Omental fat pad (tissue), 4 donors: ENCODE measurements at places on chromosomes 16 and 17.
A peak's percentile ranks its signal among the peaks of the same experiment; 100 is the strongest.

GRCh38 chr17:45127548-45128300 lies 4.6 kb downstream of the PLCD3 start:
- DNase-seq, result no peak

GRCh38 chr17:83194186-83194561 lies 114.8 kb downstream of the METRNL start:
- peak; percentile 20 for DNase-seq

DNA sequence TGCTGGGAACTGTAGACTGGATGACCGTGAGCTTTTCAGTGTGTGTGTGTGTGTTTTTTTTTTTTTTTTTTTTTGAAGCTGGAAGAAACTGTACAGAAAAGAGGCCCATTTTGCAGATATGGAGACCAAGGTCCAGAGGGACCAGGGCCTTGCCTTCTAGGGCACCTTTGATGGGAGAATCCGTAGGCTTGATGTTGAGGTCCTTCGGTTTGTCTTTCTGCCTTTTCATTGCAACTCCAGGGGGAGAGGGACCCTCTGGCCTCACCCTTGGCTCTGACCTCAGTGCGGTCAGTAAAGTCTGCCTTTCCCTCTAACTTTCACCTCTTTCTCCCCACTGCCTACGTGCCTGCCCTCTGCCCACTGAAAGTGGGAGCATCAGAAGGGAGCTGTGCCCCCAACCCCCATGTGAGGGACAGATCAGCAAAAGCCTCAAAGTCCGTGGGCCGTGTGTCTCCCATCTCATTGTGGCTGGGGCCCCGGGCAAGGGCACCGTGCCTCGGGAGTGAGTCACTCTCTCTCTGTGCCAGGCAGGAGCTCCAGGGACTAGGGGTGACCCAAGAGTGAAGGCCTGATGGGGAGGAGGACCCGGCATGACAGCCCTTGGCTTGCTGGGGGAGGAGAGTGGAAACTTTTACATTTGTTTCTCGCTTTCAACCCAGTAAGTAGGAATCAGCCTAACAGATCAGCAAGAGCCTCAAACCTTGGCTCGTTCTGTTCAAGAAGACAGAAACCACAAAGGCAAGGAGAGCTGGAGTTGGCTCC lies 123.6 kb downstream of the CMIP start:
- DNase-seq, result no peak

GRCh38 chr17:65158041-65158440 lies 20.9 kb downstream of the RGS9 start:
- DNase-seq, result no peak

- no peak for DNase-seq
Observed at GRCh38 chr16:71917900-71918299, 22.6 kb downstream of the IST1 start.

GRCh38 chr16:20178297-20178696 lies 104.6 kb upstream of the GPR139 start:
- DNase-seq, result no peak

GRCh38 chr17:16969931-16970906 lies 1.7 kb downstream of the TNFRSF13B start:
- no peak for DNase-seq

- no peak for DNase-seq
Observed at GRCh38 chr17:19308398-19308797, 54.1 kb downstream of the B9D1 start.

DNA sequence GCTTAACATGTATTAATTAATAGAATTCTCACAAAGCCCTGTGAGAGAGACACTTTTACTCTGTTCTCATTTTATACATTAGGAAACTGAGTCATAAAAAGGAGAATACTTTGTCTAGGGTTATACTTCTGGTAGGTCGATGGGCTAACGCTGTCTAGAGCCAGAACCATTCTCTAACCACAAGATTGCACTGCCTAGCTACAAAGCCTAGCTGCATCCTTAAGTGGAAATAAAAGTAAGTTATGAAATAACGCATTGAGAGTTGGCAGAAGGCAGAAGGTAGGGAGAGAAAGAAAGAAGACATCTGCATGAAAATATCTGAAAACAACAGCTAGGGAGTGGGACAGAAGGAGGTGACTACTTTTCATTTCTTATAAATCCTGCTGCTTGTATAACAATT lies 33.2 kb downstream of the IRX6 start:
- DNase-seq, result no peak

DNA sequence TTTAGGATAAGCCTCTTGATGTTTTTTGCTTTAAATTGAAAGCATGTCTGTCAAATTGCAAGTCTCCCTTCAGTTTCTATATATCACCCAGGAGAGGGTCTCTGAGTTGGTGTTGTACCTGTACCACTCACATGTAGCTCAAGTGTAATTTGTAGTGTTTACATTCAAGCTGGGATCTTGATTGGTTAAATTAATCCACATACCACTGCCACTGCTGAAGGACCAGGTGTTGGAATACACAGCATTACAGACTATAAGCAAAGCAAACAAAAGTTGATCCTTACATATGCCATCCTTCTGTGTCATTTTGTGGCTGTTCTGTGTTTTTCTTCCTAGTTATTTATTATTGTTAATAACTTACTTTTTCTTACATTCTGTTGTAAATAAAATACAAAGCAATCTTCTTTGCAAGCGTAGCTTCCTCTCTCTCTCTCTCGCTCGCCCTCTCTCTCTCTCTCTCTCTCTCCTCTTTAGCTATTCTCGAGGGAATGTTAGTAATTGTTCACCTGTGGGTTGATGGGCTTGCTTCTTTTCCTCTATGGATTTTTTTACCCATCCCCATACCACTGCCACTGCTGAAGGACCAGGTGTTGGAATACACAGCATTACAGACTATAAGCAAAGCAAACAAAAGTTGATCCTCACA lies 20.8 kb upstream of the NOL11 start:
- no peak for DNase-seq

DNA sequence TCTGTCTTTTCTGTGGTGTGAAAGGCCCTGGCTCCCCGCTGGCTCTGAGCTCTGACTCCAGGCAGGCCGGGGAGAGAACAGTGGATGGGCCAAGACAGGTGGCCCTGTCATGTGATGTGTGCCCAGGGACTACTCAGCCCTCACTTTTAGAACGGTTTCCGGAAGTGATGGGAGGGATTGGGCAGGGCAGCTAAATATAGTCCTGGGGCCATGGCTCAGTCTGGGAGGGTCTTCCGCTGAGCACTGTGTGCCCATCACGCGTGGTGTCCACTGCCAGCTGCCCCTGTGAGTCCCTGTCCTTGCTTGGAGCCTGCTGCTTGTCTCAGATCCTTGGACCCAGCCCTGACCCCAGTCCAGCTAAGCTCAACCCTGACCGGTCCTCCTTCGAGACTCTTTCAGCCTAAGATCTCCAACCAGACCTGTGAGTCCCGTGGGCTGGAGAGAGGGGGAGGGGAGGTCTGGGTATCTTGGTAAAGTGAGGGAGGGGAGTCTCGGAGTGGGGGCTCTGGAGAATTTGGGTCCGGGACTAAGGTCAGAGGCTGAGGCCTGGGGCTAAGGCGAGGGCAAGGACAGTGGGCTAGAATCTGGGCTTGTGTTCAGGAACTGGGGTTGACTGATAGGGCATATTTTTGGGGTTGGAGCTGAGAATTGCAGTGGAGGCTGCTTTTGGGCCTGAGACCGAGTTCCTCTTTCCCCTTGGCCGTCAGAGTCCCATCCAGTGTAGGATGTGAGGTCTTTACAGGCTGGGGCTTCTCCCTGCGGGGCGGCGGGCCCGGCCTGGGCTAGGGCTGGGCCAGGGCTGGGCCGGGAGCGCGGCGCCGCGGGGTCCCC lies at the start of gene TRIM72:
Gene TRIM72, plus strand, starts transcription at position 243 of the 831 bp plus-strand sequence. CDS start 620 bp downstream, outside the sequence.
- no peak for DNase-seq

DNA sequence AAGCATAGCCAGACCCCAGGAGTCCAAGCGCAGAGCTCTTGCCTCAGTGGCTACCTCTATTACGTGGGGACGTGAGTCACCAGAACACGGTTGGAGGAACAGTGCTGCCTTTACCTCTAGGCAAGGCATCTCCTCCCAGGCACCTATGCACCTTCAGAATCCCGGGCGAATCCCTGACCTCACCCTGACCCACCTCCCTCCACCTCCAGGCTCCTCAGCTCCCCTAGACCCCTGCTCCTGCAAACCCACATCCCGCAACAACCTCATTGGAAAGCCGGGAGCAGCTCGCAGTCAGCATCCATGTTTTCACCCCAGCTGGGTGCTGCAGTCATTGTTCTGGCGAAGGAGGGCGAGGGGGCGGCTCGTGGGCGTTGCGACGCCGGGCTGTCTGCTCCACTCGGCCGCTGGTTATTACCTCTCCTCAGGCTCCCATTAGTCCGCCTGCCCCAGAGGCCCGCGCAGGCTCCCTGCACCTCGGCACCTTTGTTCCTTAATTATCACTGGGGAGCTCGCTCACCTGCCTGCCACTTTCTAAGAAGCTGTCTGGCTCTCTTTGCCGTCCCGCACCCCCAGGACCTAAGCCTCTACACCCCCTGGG lies 24.6 kb upstream of the DLX4 start:
- no peak for DNase-seq

DNA sequence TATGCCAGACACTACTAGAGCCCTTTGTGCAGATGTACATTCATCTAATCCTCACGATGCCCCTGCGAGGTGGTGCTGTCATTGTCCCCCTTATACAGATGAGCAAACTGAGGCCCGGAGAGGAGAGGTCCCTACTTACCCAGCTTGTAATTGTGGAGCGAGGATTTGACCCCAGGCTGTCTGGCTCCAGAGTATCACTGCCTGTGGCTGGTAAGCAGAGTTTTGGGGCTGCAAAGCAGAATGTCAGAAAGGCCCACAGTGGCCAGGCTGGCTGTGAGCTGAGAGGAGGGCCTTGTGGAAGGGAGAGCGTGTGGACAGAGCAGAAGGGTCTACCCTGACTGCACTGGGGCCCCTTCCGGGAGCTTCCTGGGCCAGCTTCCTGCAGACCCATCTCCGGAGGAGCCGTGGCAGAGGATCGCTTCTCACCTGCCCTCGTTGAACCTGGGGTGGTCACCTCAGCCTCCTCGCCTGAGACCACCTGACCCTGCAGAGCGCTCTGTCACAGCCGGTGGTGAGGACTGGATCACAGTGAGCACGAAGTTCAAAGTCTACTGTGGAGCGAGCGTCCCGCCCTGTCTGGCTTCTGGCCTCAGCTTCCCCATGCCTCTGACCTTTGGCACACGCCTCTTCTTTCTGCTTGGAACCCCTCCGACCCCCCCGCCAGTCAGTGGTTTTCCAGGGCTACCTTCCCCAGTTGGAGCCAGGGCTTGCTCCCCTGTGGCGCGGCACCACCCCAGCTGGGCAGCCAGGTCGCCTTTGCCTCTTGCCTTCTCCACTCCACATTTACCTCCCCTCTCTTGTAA lies 12.1 kb downstream of the CMIP start:
- no peak for DNase-seq

DNA sequence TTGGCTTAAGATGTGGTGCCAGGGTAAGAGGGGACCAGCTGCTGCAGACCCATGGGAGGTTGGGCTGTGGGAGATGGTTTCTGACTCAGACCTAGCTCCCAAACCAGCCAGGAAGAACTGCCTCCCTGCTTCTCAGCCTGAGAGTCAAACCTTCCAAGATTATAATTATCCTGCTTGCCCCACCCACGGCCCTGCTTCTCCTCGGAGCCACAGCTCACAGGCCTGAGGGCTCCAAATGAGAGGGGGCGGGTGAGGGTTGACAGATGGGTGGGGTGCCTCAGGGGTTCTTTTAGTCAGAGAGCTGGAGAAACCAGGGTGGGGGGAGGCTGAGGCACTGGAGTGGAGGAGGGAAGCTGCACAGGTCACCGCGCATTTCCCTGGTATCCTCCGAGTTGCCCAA lies 28.7 kb upstream of the GRIN2A start:
- no peak for DNase-seq

- no peak for DNase-seq
Observed at GRCh38 chr16:4058386-4058785, 57.9 kb downstream of the ADCY9 start.

- DNase-seq, result no peak
Observed at GRCh38 chr16:79874391-79874790, 273.9 kb upstream of the MAF start.

- no peak for DNase-seq
Observed at GRCh38 chr17:68519911-68520310, 7.7 kb downstream of the PRKAR1A start.

DNA sequence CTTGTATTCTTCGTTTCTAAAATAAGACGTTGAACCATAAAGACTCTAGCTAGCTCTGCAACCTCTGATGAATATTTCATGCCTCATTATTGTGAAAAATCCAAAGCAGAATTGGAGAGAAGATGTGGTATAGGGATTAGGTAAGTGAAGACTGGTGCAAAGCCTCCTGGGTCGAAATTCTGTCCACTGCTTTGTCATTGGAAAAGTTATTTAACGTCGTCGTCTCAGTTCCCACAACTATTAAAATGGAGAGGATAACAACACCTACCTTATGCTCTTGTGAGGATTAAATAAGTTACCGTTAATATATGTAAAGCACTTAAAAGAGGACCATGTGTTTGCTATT lies 1.4 kb upstream of the PRPSAP2 start:
- DNase-seq, result no peak

DNA sequence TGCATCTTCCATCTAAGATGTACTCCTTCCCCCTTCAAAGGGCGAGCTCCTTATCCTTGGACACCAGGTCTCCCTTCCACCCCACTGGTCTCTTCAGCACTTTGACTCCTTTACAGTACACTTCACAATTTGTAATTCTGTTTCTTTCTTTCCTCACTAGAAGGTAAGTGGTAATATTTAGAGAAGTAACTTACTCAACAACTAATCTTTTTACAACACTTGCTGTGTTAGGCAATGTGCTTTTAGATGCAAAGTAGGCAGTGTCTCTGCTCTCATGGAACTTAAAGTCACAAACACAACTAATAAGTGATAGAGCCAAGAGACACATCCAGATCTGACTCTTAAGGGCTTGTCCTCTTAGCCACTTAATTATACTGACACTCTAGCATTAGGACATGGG lies 6.4 kb downstream of the SIAH1 start:
- no peak for DNase-seq

DNA sequence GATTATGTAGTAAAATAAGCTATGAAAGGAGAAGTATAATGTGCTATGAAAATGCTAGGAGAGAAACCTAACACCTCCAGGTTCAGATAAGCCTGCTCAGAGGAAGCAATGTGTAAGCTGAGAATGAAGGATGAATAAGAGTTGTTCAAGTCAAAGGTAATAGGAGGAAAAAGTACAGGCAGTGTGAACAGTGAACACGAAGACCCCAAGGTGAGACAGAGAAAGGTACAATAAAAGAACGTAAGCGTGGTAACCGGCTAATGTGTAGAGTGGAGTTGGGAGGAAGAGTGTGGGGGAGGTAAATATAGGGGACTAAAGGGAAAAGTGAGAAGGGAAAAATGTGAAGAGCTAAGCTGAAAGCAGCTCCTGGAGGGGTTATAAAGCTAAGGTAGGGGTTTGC lies 74.2 kb downstream of the TTC19 start:
- no peak for DNase-seq

GRCh38 chr16:1126044-1126443 lies 26.9 kb upstream of the CACNA1H start:
- no peak for DNase-seq

DNA sequence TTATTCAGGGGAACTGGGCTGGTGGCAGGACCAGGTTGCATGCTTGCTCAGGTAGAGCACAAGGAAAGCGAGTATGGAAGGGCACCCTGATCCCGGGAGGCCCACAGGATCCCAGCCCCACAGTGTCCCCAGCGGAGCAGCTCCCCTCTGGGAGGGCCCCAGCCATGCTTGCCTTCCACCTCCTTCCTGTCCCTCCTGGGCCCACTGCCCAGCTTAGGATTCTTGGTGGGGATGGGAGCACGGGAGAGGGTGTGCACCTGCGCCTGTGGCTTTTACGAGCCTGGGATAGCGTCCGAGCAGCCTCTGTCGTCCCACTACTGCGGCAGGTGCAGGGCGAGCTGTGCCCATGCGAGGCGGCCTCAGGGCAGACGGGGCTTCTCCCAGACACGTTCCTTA lies 114.5 kb downstream of the BANP start:
- DNase-seq, result no peak
